ENCODE measurements at places on chromosomes 12 and 14.

GRCh38 chr14:89324501-89325298 lies 92.3 kb downstream of the FOXN3 start:
- no peak for DNase-seq

DNA sequence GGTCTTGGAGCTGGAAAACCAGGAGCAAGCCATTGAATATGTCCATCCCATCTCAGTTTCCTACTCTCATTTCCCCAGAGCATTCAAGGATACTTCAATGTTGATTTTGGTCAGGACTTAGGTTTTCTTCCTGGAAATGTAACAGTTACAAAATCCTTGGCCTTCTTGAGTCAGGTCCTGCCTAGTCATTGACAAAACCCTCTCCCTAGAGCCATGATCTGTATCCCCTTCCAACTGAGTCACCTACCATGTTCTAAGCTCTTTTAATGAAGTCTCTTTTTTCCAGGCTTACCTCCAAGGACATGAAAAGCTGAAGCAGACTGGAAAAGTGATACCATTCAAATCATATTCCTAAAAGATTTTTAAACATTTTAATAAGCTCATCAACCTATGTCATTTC lies 549.2 kb downstream of the GALC start:
- DNase-seq = no peak

GRCh38 chr12:115507951-115508722 lies 769.4 kb downstream of the MED13L start:
- DNase-seq = peak; percentile 79

GRCh38 chr12:51062631-51063397 lies 14.7 kb downstream of the LETMD1 start:
- no peak for DNase-seq

DNA sequence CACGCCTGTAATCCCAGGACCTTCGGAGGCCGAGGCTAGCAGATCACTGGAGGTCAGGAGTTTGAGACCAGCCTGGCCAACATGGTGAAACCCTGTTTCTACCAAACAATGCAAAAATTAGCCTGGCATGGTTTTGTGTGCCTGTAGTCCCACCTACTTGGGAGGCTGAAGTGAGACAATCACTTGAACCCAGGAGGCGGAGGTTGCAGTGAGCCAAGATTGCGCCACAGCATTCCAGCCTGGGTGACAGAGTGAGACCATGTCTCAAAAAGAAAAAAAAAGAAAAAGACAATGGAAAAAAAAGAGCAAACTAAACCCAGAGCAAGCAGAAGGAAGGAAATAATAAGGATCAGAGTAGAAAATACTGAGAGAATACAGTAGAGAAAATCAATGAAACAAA lies 5.4 kb downstream of the CHURC1 start:
- DNase-seq = no peak

DNA sequence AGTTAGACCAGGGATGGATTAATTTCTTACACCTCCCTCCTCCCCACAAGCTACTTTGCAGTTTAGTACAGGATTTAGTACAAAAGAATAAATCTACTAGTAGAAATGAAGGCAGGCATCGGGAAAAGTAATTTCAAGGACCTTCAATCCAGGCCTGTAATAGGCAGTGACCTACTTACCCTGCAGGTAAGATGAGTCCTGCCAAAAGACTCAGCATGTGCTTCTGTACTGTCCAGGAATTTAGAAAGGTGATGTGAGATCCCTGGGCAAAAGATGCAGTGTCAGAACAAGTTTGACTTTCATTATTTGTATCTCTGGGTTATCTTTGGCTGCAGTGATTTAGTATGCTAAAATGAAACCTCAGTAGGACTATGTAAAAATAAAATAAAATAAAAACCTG lies 403.0 kb downstream of the NOVA1 start:
- DNase-seq = no peak

GRCh38 chr12:25256826-25257225 lies 6.1 kb upstream of the KRAS start:
- no peak for DNase-seq

GRCh38 chr12:27336282-27336653 lies 3.6 kb downstream of the BMAL2 start:
- DNase-seq = no peak

- DNase-seq = no peak
These were observed 64.2 kb downstream of the ADCK1 start for GRCh38 chr14:77864085-77864484.

DNA sequence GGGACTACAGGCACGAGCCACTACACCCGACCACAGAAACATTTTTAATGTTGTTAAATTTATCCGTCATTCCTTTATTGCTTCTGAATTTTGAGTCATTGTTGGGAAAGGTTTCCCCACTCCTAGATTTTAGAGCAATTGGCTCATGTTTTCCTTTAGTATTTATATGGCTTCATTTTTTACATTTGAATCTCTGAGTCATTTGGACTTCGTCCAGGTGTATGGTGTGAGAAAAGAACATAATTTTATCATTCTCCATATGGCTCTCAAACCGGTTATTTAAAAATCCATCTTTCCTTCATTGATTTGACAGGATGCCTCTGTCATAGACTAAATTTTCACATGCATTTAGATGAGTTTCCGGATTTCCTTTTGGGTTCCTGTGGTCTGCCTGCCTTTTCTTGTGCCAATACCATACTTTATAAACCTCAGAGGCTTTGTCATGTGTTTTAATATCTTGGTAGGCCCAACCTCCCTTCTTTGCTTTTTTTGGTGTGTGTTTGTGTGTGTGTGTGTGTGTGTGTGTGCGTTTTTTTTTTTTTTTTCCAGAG lies 30.9 kb downstream of the LRTM2 start:
- DNase-seq = no peak

DNA sequence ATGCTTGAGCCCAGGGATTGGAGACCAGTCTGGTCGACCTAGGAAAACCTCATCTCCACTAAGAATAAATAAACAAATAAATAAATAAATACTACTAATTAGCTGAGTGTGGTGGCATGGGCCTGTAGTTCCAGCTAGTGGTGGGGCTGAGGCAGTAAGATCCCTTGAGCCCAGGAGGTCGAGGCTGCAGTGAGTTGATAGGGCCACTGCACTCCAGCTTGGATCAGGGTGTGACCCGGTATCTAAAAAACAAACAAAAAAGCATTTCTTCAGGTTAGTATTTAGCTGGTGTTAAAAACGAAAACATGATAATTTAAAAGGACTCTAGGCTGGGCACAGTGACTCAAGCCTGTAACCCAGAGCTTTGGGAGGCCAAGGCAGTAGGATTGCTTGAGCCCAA lies 1.2 kb upstream of the FGD4 start:
- no peak for DNase-seq

DNA sequence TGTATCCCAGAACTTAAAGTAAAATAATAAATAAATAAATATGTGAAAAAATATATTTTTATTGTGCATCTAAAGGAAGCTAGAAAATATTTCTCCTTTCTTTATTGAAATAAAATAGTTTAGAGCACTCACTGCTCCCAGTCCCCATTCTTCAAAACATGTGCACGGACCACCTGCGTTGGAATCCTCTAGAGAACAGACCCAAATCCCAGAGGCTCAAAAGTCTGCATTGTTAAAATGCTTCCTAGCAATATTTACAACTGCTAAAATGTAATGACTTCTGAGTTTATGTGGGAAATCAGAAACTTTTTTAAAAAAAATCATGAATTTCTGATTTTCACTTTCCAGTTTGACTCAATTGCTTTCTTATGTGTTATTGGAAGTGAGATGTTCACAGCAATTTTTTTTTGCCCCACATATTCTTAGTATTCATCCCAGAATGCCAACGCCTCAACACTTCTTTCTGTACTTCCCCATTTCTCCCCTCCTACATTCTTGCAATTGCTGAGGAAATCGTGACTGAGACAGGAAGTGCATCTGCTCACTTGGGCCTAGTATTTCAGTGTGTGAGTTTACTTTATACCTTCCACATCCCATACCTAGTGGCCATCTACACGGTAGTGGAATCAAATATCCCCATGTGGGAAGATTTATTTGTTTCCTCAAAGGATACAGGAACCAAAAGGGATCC lies 116.0 kb upstream of the FLRT2 start:
- no peak for DNase-seq

DNA sequence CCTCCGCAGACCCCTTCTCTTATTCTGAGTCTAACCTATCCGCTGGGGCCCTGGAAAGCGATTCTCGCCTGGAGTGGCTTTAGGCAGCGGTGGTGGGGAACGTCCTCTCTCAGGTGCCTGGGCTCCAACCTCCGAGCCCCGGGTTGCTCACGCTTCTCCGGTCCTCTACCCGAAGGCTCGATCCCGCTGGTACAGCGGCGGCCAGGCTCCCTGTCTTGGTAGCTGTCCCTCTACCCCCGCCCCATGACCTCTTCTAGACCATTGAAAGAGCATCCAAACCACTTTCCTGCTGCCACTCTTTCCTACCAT lies 505 bp upstream of the HEBP1 start:
- peak; percentile 58 for DNase-seq

DNA sequence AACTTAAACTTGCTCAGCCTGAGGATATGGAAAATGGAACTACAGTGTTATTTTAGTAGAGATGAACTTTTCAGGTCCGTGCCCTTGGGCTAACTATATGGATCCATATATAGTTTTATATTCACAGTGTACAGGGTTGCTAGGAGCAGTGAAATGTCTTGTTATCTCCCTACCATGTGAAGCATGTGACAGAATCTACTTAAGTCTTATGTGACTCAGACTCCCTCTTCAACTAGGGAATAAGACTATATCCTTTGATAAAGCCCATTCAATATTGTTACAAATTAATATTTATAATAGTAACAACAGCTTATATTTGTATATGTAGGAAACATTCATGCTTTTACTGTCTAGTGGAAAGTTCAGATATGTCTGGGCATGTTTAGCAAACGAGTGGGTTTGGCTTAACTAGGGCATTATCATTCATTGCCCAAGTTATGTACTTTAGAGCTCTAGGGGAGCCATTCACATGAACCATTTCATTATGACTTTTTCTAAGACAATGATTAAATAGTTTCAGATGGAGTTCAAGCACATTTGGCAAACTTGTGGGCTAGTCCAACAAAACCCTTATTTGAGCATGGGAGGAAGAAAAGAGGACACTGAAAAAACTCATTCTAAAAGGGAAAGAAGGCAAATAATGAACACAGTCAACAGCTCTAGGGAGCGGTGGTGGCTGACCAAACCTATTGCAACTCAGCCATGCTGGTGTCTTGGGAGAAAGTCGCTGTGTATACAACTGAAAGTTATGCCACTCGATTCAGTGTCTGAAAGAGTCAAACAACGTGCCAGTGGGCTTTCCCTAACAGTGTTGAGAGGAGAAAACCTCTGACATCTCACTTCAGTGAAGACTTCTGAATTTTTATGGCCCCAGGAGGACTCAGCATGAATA lies 305.9 kb upstream of the G2E3 start:
- no peak for DNase-seq

GRCh38 chr12:95520816-95521215 lies 30.5 kb downstream of the USP44 start:
- DNase-seq = no peak

DNA sequence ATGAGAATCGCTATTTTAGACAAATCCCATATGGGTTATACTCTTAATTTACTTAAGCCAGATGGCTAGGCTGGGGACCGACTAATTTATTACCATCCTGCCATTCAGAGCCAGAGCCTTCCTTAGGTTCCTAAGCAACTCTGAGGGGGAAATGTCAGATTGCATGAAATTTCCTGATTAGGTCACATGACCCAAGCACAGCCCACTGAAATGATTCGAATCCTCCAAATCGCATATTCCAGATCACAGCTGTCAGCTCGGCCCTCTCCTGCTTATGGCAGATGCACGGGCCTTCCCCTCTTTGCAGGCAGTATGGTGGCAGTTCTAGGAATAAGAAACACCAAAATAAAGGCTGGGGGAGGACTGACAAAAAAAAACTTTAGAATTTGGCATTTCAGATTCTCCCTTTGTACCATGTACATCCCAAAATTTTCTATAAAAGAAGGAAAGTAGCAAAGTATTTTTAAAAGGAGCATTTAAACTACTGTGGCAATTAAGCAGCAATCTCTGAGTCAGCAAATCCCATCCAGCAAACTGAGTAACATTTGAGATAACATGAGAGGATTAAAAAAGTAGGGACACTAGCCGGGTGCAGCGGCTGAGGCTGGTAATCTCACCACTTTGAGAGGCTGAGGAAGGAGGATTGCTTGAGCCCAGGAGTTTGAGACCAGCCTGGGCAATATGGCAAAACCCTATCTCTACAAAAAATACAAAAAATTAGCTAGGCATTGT lies 30.5 kb upstream of the NUDT4 start:
- no peak for DNase-seq

- DNase-seq = no peak
These were observed 13.2 kb downstream of the EIF2S1 start for GRCh38 chr14:67373347-67373746.

- DNase-seq = no peak
These were observed 700 bp downstream of the PRKAG1 start for GRCh38 chr12:49017891-49018260.

GRCh38 chr12:38585086-38585485 lies 268.5 kb downstream of the ALG10B start:
- no peak for DNase-seq

DNA sequence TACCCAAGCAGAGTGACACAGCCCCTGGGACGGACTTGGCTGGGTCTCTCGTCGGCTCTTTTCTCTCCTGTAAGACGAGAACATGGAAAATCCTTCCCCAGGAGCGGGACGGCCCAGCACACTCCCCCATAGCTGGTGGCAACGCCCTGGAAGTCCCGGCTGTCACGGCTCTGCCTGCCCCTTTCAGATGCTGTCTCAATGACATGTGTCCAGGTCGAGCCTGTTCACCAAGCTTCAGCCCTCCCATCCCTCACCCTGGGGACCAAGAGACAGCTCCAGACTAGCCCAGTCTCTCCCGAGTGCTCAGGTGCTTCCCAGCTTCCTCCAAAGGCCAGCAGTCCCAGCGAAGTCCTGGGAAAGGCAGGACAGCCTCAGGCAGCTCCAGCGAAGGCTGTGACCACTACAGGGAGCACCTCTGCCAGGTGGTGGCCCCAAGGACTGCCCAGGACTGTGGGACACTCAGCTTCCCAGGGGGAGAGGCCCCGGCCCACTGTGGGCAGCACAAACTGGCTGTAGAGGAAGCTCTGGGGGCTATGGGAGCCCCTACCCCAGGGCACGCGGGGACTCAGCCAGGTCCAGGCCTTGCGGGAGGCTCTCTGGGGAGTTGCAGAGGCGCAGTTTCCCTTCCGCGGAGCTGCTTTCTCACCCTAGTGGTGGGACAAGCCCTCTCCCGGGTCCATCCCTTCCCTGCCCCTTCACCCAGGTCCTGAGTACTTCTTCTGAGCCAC lies 33.6 kb downstream of the TNFAIP2 start:
- peak; percentile 37 for DNase-seq

DNA sequence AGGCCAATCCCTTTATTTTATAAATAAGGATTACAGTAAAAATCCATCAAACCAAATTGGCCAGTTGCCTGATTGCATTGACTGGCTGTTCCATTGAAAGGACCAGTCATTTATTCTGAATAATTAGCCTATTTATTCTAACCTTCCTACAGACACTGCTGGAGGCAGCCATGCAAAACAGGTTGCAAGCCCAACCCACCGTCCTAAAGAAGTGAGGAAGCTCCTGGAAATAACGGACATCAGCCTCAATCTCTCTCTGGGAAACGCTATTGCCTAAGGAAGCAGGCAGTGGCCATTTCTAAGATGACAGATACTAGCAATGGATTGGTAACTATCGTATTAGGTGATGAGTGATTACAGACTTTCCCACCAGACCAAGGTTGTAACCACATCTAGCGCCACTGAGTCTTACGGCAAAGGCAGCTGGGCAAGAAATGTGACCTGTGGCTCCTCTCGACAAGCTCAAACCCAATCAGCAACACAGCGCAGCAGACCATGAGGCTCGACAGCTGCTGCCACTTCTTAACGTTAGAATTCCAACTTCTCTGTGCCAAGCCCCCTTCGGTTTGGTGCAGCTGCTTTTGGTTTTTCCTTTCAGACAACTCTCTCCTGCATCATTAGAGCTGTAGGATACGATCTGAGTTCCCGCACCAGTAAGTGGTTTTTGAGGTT lies 134.2 kb downstream of the KCNK10 start:
- DNase-seq = no peak

- DNase-seq = peak; percentile 79
These were observed 34.0 kb upstream of the NFYB start for GRCh38 chr12:104171785-104172569.
